CD8-positive, alpha-beta T cell (primary cell): ENCODE measurements at places on chromosomes 6 and 20.

GRCh38 chr20:52941808-52942207 lies 30.4 kb upstream of the TSHZ2 start:
- DNase-seq = no peak

DNA sequence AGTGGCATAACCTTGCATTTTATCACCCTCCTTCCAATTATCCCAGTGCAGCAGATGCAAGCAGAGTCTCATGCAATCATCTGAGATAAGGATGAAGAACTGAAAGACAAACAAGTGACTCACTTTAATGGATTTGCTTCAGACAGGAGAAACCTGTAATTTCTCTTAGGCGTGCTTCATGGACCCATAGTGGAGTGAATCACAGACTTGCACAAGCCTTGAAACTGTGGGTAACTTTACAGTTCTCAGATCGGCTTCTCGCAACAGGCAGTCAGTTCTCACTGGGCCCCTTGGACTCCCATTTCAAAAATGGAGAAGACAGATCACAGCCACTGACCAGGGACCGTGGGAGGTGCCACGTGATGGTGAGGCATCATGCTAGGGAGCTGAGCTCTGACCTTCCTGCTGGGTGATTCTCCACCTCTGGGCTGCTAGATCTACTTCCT lies at the start of gene ADGRF4:
Gene ADGRF4 (plus strand): TSS at position 239 of the 446 bp plus-strand sequence. CDS start 8,666 bp downstream, outside the sequence.
- DNase-seq = no peak

DNA sequence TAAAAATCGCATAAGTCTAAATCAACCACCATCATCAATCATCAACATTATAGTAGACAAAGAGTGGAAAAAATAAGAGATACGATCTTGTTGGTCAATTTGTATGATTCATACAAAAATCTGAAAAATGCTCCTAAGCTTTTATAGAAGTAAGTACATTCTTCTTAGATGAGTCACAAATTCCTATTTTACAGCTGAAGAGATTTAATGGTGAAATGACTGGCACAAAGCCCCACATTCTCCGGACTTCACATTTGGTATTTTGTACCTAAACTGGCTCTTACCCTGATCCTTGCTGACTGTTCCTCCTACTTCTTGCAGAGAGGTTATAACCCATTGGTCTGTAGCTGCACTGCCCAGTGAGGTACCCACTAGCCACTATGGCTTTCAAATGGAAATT lies 29.9 kb upstream of the PREP start:
- DNase-seq = no peak

- peak; percentile 54 for DNase-seq
Measured at GRCh38 chr20:32482442-32483261, 102.5 kb downstream of the NOL4L start.

GRCh38 chr6:14921878-14922671 lies 323.8 kb upstream of the JARID2 start:
- no peak for DNase-seq

GRCh38 chr20:49762940-49763766 lies 49.5 kb upstream of the B4GALT5 start:
- DNase-seq = no peak

DNA sequence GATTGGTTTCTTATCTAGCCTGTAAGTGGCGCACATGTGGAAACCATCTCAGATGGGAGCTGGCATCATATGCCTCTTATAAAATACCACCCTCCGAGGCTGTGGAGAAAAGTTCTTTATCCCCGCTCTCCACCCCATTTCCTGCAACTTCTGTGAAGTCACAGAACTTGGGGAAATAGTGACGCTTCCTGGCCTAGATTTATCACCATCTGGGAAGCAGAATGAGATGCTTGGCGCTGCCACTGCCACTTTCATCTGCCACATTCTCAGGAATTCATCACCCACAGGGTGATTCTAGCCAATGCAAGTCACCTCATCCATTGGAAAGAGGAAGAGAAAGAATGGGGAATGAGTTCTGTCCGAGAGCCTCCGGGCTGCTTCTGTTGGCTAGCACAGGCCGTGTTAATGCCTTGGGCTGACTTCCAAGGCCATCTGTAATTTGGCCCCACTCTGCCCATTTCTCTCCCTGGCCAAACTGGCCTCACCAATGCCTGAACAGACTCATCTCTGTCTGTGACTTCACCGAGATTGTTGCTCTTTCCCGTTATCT lies 148.8 kb upstream of the SOX4 start:
- DNase-seq = no peak

GRCh38 chr6:111013144-111013915 lies 31.5 kb downstream of the RPF2 start:
- no peak for DNase-seq

GRCh38 chr6:31497531-31498476 lies at the start of gene MICB:
TSS of gene MICB (plus strand) at chr6:31498145. CDS start at chr6:31498194, 49 bp downstream.
- peak; percentile 87 for DNase-seq

DNA sequence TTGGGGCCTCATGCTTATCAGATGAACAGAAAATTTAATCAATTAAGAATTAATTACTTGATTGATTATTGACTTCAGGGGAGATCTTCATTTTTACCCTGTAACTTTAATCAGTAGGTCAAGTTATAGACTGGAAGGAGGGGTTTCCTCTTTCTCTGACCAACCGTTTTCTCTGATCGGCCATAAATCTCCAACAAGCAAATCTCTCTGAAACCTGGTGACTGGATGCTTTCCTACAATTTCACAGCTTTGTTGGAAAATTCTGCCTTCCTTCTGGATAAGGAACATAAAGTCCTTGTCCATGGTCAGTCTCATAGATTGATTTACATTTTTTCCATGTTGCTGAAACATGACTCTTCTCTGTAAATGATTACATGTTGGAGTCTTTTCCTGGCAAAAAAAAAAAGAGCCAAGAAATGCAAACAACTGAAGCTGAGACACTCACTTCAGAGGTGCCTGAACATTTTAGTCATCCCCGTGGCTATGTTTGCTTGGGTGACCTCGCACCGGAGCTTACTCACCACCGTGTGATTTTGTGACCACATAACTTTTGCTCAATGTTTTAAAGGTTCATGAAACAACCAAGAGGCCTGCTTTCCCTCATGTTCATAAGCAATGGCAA lies 31.0 kb downstream of the IRF4 start:
- peak; percentile 65 for DNase-seq

DNA sequence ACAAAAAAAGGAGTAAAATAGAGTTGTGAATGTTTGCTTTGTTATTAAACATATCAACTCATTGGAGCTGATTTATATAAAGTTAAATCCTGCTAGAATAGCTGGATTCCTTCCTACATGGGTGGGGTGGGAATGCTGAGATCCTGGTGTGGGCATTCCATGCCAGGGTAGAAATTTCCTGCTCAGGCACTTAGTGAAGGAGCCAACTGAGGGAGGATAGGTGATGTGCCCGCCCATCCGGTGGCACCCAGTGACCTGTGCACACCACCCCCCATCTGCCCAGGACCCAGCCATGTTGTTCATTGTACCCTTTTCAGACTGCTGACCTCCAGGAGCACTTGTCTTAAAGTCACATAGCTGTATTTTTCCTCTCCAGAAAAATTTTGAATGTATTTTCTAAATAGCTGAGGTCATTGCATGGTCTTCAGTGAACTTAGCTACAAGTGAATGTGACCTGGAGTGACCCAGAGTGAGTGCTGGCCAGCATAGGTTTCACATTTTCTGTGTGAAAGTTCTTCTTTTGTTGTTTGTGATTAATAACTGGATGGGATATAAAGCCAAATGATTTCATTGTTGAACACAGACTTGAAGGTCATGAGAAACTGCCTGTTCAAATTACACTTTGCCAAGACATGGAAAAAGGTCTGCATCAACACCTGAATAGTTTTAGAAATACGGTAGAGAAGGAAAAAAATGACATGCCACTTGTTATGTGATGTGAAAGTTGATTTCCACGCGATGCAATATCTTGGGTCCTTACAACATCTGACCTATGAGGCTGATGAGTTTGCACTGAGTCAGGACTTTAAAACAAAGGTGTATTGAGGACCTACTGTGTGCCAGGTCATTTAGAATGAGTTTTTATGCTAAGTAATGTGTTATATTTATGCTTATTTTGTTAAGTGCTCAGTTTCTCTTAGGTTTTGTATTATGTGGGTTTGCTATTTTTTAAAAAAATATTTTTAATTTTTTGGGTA lies 77.2 kb downstream of the UTRN start:
- no peak for DNase-seq

DNA sequence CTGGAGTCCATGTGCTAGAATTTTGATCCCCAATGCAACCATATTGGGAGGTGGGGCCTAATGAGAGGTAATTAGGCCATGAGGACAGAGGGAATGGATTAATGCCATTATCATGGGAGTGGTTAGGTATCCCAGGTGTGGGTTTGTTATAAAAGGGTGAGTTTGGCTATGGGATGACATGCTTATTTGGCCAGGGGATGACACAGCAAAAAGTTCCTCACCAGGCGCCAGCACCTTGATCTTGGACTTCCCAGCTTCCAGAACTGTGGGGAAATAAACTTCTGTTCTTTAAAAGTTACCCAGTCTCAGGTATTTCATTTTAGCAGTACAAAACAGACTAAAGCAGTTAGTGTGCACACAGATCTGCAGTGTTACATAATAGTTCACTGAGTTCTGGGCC lies 84.1 kb downstream of the ADGB start:
- no peak for DNase-seq

DNA sequence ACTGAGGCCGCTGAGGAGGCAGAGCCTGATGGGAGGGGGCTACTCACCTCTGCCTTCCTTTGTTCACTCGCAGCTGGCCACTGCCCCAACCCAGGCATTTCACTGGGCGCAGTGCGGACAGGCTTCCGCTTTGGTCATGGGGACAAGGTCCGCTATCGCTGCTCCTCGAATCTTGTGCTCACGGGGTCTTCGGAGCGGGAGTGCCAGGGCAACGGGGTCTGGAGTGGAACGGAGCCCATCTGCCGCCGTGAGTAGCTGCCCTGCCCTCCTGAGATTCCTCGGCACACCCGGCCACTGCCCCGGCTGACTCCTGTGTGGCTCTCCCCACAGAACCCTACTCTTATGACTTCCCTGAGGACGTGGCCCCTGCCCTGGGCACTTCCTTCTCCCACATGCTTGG lies 6.0 kb downstream of the C2 start:
- DNase-seq = no peak

- no peak for DNase-seq
Measured at GRCh38 chr6:143139239-143139784, 78.6 kb downstream of the AIG1 start.

- DNase-seq = no peak
Measured at GRCh38 chr20:39913274-39913673, 775.8 kb downstream of the MAFB start.

DNA sequence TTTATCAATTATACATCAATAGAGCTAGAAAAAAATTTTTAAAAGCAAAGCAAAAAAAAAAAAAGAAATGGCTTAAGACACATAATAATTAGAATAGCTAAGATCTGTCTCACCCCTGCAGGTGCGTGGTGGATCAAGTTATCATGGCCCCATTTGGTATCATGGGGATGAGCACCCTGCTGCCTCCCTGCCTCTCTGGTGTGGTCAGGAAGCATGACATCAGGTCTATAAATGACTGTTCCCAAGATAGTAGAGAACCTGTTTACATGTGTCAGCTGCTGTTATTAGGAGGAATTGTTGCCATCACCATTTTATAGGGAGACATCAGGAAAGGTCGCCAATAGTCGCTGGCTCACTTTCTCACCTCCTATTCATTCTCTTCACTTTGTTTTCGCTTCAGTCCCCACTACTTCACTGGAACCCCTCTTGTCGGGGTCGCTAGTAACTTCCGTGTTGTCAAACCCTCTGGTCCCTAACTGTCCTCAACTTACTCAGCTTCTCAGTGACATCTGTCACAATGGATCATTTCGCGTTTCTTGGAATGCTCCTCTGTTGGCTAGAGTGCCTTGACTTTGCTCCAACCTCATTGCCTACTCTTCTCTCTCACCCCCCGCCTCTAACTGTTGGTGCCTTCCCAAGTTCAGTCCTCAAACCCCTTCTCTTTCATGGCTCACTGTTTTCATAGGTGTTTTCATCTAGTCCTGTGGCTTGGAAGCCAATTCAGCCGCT lies 4.7 kb downstream of the DNTTIP1 start:
- no peak for DNase-seq

GRCh38 chr6:142132625-142133024 lies at the start of gene GJE1:
TSS of gene GJE1 (plus strand) at chr6:142132925. CDS start at chr6:142133159, 234 bp downstream.
- DNase-seq = no peak

DNA sequence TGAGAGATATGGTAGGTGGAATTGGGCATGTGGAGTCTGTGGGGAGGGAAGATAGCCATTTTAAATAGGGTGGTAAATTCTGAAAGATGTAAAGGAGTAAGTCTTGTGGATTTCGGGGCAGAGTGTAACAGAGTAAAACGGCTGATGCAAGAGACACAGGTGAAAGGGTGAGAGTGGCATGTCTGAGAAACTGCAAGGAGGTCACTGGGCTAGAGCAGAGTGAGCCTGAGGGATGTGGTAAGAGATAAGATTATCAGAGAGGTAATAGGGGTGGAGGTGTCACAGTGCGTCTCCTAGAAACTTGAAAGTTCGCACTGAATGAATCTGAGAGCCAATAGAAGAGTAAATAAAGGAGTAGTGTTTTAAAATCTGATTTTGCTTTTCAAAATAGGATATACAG lies 308.1 kb downstream of the EPM2A start:
- no peak for DNase-seq

DNA sequence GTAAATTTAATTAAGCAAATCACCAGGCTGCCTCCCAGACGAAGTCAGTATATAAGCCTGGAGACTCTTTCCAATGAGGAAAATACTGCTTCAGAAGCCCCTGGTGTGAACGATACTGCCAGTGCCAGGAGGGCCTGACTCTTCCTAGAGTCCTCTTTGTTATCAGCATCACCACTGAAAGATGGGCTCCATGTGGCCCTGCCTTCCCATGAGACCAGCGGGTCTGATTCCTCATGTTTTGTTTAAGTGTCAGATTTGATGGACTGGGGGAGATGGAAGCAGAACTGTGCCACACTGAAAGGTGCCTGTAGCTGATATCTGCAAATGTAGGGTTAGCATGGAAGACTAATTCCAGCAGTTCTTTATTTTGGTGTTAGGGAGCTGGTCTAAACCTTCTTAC lies 7.9 kb downstream of the NQO2 start:
- DNase-seq = no peak

DNA sequence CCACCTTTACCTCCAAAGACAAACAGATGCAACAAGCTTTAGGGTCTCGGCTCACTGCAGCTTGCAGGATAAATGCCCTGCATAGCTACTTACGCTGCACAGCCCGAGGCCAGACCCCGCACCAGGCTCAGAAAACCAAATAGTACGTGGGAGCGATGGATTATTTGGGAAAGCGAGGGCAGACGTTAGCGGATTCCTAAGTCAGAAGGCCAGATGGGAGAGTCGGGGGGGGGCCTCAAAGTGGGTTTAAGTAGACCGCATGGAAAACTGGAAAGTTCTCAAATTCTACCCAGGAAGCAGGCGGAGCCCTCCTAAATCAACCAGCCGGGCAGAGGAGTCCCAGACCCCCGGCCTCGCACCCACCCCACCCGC lies 382 bp downstream of the SFT2D1 start:
- DNase-seq = no peak

- DNase-seq = no peak
Measured at GRCh38 chr20:7123457-7123856, 356.0 kb downstream of the BMP2 start.

GRCh38 chr6:33707771-33708170 lies 3.7 kb downstream of the UQCC2 start:
- DNase-seq = no peak

- no peak for DNase-seq
Measured at GRCh38 chr6:7324520-7324919, 11.5 kb upstream of the SSR1 start.

- no peak for DNase-seq
Measured at GRCh38 chr20:37380864-37381579, 35.1 kb downstream of the SRC start.

GRCh38 chr6:11711003-11711983 lies 67.3 kb downstream of the ADTRP start:
- DNase-seq = peak; percentile 70

- no peak for DNase-seq
Measured at GRCh38 chr6:53643481-53643965, 22.0 kb downstream of the KLHL31 start.
